ENCODE measurements at places on chromosomes 4 and X.
A peak's percentile ranks its signal among the peaks of the same experiment; 100 is the strongest.

- H3K36me3 ChIP-seq = no peaks in the 10 kb centered on the region
- peak overlapping the region; percentile 100 for H3K4me3 ChIP-seq
- H3K27ac ChIP-seq = peak overlapping the region; percentile 97
- peak; percentile 86 for DNase-seq
Measured at GRCh38 chr4:174282836-174283506, 496 bp downstream of the FBXO8 start.

DNA sequence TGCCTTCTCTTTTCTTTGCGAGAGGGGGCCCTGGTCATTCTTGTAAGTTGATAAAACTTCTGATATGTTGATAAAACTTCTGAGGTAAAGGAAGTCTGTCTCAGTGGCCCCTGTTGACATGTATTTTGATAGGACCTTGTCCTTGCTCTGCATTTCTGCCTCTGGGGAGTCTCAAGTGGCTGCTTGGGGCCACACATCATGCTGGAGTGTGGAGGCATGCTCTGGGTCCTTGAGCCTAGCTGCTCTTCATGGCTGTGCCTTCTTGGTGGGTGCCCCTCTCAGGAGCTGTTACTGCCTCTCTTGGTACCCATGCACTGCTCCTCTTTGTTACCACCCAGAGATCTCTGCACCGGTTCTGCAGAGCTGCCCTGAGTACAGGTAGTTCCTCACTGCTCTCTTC, 14.2 kb downstream of the NSD2 start:
- H3K4me1 ChIP-seq = peaks cover 3% of the 10 kb centered on the region
- H3K27me3 ChIP-seq = no peaks in the 10 kb centered on the region
- no peak for DNase-seq
- no peak overlapping the region for H3K4me3 ChIP-seq
- no peaks in the 10 kb centered on the region for H3K36me3 ChIP-seq
- H3K27ac ChIP-seq = no peak overlapping the region

DNA sequence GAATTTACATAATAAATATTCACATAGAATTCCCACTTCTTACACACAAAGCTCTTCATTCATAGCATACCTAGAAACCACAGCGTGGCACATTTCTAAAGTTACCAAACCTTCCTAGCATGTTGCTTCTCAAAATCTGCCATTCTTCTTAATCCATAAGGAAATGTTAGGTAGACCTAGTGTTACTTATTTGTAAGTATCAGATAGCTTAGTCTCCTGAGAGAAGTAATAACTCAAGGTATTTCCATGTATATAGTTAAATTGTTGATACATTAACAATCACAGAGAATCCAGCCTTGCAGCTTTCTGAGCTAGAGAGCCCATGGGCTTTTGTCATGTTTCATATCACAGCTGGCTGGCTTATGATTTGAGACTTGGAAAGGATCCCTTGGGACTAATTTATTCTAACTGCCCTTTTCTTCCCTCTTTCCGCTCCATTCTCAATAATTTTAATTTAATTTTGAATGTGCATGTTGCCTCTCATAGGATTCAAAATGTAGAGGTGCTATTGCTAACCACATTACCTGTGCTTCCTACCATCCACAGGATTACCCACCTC, 17.6 kb downstream of the SH3RF1 start:
- H3K4me3 ChIP-seq = no peak overlapping the region
- H3K4me1 ChIP-seq = no peaks in the 10 kb centered on the region
- no peak for DNase-seq
- no peak overlapping the region for H3K27ac ChIP-seq

GRCh38 chr4:47484168-47484567, 907 bp upstream of the ATP10D start:
- no peaks in the 10 kb centered on the region for H3K27me3 ChIP-seq
- no peak overlapping the region for H3K27ac ChIP-seq
- H3K36me3 ChIP-seq = no peaks in the 10 kb centered on the region
- no peak for DNase-seq

DNA sequence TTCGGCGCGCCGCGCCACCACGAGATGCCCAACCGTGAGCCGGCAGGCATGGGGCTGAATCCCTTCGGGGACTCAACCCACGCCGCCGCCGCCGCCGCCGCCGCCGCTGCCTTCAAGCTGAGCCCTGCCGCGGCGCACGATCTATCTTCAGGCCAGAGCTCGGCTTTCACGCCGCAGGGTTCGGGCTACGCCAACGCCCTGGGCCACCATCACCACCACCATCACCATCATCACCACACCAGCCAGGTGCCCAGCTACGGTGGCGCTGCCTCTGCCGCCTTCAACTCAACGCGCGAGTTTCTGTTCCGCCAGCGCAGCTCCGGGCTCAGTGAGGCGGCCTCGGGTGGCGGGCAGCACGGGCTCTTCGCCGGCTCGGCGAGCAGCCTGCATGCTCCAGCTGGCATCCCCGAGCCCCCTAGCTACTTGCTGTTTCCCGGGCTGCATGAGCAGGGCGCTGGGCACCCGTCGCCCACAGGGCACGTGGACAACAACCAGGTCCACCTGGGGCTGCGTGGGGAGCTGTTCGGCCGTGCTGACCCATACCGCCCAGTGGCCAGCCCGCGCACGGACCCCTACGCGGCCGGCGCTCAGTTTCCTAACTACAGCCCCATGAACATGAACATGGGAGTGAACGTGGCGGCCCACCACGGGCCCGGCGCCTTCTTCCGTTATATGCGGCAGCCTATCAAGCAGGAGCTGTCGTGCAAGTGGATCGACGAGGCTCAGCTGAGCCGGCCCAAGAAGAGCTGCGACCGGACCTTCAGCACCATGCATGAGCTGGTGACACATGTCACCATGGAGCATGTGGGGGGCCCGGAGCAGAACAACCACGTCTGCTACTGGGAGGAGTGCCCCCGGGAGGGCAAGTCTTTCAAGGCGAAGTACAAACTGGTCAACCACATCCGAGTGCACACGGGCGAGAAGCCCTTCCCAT, 1.1 kb downstream of the ZIC3 start:
- H3K4me1 ChIP-seq = no peaks in the 10 kb centered on the region
- H3K27me3 ChIP-seq = peaks cover 51% of the 10 kb centered on the region
- H3K36me3 ChIP-seq = no peaks in the 10 kb centered on the region
- no peak overlapping the region for H3K4me3 ChIP-seq
- DNase-seq = no peak
